Naive thymus-derived CD8-positive, alpha-beta T cell (primary cell): ENCODE measurements at places on chromosomes 3 and 15.

GRCh38 chr15:67064607-67065530 is 533 bp upstream of the SMAD3 start:
- peak; percentile 28 for DNase-seq

DNA sequence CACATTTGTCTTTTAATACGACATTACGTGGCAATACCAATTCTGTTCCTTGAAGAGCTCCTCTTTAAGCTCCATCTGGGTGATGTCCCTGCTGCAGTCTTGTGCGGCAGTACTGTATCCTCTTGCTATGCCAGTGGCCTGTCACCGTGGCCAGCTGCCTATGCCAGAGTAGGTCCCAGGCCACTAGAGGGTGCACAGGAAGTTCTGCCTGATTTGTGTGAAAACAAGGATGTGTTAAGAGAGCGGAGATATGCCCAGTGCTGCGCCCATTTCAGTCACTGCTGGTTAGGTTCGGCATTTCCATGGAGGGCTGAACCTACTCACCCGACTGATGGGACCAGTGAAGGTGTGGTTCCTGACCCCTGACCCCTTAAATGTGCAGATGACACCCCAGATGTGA is 25.2 kb downstream of the NIPA1 start:
- DNase-seq = no peak

DNA sequence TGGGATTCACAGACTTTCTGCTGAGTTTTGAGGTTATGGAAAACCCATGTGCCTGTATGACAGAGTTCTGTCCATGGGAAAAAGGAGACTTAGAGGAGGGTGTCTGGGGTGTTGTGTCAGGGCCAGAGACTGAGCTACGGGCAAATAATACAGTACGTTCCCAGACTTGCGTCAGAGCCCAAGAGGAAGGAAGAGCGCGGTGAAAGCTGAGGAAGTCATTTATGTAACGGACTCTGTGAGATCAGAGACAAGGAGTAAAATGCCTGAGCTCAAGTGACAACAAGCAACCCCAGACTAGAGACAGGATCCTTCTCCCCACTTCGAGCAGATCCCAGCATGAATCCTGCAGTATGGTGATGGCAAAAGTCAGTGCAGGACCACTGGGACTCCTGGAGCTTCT is 368.6 kb upstream of the MCTP2 start:
- DNase-seq = no peak

DNA sequence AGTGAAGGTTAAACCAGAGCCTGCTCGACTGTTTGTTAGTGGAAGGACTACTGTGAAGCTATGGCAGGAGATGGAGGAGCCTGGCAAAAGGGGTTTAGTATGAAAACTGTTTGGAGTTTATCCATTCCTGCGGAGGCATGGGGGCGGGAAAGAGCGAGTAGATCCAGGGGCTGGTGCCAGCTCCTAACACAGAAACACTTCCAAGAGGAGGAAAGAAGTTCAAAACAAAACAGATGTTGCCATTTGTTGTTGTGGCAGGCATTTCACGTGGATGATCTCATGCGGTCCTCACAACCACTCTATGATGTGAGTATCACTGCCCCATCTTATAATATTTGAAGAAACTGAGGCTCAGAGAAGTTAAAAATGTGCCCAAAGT is 30.7 kb upstream of the KY start:
- DNase-seq = no peak

GRCh38 chr3:44013967-44014366 is 227.7 kb upstream of the TOPAZ1 start:
- no peak for DNase-seq

DNA sequence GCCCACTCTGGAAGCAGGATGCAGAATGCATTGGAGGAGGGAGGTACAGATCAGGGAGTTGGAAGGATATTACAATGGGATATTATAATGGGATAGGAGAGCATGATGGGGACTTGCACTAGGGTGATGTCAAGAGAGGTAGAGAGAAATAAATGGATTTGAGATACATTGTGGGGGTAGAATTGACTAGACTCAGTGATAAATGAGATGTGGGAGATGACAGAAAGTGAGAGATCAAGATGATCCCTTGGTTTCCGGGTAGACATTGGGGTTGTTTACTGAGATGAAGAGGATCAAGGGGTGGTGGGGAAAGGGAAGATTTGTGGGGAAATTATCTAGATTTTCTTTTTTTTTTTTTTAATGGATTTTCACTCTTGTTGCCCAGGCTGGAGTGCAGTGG is 42.7 kb downstream of the BFSP2 start:
- no peak for DNase-seq

GRCh38 chr3:197302696-197303341 is 4.4 kb upstream of the DLG1 start:
- DNase-seq = no peak

DNA sequence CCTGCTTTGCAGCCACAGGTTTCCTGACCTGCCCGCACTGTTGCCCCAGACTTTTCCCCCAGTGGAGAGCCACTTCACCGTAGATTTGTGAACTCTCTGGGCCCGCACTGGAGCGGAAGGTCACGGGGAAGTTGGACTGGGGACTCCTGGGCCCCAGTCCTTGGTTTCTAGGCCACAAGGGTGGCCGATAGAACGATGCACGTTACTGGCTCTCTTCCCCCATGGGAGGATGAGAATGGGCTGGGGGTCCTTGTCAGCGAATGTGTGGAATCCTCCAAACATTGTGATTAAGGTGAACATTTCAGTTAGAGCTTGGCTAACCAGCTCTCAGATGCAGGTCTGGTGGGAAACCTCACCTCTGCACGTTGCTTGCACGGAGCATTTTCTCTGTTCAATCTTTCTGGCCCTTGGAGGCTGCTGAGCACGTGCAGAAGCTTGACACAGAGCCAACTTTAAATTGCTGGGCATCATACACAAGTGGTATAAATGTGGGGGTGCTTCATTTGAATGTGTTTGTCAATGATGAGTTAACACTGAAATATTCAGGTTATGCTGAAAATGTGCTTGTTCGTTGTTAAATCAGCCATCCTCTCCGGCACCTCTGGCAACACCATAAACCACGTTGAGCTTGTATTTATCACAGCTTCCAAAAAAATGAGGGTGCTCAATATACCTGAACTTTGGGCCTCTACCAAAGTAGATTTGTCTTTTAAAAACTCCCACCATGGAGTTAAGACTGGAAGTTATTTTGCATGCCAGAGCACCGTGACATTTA is 976 bp downstream of the DIS3L start:
- DNase-seq = no peak

DNA sequence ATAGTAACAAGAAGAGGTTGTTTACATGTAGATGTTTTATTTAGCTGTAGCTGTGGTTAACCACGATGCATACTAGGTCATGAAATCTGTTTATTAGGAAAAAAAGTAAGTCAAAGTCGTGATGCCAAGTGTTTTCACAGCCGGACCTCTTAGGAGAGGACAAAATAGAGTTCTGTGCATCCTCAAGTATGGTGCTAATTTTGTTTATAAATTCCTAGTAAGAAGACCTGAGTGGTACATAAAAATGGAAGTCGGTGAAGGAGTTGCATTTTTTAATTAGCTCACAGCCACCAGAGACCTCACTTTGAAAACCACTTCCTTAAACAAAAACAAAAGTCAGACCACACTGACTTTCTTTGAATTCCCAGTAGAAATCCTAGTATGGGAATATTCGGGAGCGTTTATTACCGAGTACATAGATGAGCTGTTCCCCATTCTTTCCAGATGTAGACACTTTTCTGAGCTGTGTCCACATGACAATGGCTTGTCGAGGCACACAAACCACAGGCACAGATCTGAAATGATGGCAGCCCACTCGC is 143.6 kb upstream of the UBE2E1 start:
- no peak for DNase-seq

GRCh38 chr15:63381301-63382204 is at the start of gene CA12:
Gene CA12, minus strand, starts transcription at chr15:63381846. Its CDS starts 126 bp downstream, at chr15:63381720.
- DNase-seq = no peak

DNA sequence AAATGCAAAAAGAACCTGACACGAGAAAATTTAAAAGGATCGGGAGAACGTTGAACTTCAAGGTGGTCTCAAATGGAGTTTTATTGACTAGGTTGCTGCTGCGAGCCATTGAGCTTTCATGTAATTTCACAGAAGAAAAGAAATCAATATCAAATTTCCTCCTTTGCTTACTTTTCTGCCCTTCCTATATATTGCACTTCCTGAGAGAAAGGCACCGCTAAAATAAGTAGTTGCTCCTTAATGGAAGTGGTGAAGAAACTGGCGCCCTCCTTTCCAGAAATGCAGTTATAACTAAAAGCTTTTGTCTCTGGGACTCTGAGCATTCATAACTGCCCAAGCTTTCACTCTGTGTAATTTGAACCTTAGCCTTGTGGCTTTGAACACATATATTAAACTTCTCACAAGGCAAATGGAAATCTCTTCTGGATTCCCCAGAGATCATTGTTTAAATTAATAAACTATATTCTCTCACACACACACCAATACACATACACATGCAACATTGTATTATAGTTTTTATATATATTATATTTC is 13.4 kb downstream of the EID1 start:
- no peak for DNase-seq

GRCh38 chr3:113867506-113867905 is 28.9 kb downstream of the GRAMD1C start:
- no peak for DNase-seq

- no peak for DNase-seq
Observed at GRCh38 chr3:123104550-123104949, 37.7 kb downstream of the PDIA5 start.

GRCh38 chr15:58396181-58396580 is 35.6 kb upstream of the LIPC start:
- no peak for DNase-seq

GRCh38 chr3:151256749-151257148 is 21.6 kb downstream of the P2RY14 start:
- DNase-seq = no peak

DNA sequence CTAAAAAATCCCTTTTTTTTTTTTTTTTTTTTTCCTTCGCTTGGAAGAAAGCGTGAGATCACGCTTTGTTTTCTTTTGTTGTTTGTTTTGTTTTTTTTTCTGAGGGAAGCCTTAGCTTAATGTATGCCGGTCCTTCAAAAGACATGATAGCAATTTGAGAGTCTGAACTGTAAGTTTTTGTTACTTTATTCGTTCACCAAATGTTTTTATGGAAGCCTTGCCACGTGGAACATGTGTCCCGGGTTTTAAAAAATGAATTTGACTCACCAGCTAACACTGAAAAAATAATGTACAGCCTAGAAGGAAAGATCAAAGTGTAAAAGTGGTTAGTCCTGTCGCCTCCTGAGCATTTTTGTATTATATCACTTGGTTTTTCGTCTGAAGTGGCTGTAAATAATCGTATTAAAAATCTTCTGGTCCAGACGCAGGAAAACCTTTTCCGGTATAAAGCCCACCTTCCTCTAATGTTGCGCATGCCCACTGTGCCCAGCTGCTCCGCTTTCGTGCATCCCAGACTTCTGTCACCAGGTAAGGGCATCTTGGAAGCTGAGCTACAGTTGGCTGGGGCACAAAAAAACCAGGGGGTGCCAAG is 795 bp upstream of the MYNN start:
- DNase-seq = no peak

- DNase-seq = no peak
Observed at GRCh38 chr3:43028001-43028400, 48.9 kb downstream of the GASK1A start.

- DNase-seq = no peak
Observed at GRCh38 chr15:41115161-41115651, 874 bp downstream of the INO80 start.

GRCh38 chr3:126521122-126521891 is 2.6 kb upstream of the CHST13 start:
- no peak for DNase-seq

DNA sequence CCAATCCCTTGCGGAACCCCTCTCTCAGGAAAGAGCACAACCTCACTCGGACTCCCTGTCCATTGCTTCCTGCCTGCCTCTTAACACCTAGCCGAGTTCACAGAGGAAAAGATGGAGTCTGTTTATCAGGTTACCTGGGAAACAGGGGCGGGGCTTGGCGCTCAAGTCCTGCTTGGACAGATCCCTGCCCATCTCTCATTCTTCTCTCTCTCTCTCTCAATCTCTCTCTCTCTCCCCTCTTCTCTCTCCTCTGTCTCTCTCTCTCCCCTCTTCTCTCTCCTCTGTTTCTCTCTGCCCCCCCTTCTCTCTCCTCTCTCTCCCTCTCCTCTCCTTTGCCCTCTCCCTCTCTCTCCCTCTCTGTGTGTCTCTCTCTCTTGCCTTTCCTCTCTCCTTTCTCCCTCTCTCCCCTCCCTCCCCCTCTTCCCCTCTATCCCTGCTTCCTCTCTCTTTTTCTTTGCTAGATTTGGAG is at the start of gene EFHB:
EFHB (minus strand) TSS at position 120 of the 469 bp plus-strand sequence. CDS start 199 bp downstream, outside the sequence.
- DNase-seq = no peak

GRCh38 chr15:40793216-40793989 is 13.5 kb upstream of the ZFYVE19 start:
- no peak for DNase-seq

DNA sequence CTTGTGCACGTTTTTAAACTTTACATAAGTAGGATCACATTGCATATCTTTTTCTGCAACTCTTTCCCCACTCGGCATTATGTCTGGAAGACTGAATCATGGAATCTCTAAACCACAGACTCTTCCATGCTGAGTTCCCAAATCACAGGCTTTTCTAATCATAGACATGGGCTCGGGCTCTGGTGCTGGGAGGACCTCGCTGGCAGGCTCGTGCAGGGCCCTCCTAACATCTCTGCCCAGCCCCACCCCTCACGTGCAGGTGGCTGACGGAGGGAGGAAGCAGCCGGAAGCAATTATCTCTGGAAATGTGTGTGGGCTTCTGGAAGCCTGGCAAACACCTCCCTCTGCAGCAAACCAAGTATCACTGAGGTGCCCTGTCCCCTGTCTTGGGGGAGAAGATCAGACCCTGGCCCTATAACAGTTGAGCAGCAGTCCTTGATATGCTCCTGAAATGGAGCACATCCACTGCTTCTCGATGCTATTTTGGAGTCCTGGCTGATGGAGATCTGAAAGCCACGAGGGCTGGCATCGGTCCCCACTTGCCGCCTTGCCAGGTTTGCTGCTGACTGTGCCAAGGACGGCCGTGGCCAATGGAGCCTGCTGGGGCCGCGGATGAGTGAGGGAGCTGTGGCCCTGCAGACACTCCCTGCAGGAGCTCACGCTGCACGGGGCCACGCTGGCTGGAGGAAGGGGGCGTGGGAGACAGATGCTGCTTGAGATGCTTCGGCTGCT is 4.4 kb upstream of the IQSEC1 start:
- DNase-seq = no peak

- no peak for DNase-seq
Observed at GRCh38 chr3:63429905-63430304, 151.8 kb downstream of the SYNPR start.

- DNase-seq = no peak
Observed at GRCh38 chr3:45199837-45200648, 26.0 kb downstream of the TMEM158 start.
